ENCODE measurements at places on chromosomes 12 and 14. TPM values are rescaled to one million over a fixed set of nuclear protein-coding genes. Genes with fewer than 3 reads are reported as not detected.

DNA sequence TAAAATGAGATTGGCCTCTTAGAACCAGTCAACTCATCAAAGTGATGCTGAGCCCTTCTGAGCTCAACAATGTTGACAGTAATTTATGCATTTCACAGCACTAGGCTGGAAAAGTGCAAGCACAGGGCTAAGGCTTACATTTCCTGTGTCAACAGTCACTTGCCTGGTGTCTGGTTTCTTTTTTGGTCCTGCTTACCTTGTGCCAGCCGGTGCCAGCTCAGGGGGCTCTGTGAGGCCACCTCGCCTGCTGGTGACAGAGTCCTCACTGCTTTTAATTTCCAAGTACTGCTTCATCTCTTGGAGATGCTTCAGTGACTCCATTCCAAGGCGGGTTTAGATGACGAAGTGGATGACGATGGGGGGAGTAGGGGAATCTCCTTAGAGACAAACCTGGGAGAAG, 53.1 kb upstream of the KCNA1 start:
- DNase-seq, result no peak

DNA sequence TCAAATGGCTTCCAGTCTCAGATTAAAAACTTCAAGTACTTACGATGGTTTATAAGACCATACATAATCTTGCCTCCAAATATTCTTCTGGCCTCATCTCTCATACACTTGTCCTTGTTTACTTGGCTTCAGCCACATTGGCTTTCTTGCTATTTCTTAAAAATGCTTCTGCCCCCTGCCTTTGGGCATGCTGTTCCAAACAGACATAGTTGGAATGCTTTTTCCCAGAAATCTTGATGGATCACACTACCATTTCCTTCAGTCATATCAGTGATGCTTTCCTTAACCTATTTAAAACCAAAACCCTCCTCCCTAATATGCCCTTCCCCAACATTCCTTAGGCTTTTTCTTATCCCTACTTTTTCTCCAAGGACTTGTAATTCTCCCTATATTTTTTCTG, 74.4 kb upstream of the PAWR start:
- no peak for DNase-seq

DNA sequence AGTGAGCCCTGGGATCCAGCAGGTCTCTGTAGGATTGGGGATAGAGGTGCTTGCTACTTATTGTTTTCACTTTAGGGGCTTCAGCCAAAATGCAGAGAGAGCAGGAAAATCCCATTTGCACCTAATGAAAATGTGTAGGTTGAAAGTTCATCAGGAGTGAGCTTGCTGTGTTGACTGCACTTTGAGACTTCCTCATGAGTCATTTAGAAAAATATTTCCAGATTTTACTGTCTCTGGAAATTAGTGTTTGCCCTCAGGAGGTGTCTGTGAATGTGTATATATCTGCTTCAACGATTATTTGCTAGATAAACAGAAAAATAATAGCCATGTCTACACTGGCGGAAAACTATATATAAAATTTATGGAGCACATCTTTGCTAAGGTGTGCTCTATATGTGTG, 159.3 kb downstream of the CAND1 start:
- no peak for DNase-seq

DNA sequence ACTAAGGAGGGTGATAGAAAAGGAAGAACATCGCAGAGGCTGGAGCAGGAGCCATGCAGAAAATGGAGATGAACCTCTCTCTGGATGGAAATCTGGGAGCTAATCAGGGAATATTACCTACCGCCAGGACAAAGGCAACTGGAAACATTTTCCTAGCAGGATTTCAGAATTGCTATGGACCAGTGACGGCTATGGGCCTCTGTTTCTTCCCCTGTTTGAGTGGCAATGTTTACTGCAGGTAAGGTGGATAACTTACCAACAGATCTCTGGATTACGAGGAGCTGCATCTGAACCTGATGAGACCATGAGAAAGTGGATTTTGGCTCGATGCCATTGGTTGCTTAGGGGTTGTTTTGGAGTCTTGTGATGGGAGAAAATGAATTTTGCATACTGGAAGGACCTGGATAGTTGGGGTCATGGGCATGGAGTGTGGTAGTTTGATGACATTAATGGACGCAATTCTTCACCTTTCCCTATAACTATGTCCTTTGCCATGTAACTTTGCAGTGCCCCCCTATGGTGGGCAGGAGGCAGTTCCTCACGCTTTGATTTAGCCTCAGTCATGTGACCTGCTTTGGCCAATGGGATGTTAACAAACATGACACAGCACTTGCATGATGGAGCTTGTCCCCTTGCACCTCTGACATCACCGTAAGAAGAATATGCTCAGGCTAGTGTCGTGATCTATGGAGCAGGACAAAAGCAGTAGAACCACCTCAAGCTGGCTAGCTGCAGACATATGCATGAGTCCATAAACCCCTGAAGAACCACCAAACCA, 51.1 kb downstream of the CALM1 start:
- no peak for DNase-seq

SYT1 gene
- total RNA-seq, result not detected

OTX2 gene
- total RNA-seq, result not detected

DNA sequence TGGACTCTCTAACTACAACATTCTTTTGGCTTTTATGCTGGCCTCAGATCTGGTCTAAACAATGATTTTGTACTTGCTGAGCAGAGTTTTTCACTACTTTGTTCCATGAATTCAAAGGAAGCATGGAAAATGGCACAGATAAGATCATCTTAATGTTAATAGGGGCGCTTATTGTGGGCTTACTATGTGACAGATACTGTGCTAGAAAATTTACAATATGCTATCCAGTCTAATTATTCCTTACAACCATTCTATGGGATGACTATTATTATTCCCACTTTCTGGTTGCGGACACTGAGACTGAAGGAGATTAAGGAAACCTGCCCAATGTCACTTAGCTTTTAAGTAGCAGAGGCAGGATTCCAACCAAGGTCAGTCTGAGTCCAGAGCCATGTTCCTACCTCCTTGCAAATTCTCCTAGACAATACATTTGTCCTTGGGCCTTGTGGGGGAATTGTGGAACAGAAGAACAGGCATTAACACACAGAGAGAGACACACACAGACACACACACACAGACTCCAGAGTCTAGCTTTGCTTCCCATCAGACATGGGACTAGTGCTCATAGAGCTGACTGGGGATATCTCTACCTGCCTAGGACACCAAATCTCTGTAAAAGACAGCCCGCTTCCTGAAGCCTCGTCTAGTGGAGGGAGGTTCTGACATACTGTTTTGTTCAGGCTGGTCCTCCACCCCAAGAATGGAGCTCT, 107.7 kb downstream of the SLC38A1 start:
- DNase-seq, result no peak
